ENCODE measurements at places on chromosomes 6 and 20. TPM values are rescaled to one million over a fixed set of nuclear protein-coding genes. Genes with fewer than 3 reads are reported as not detected.
A peak's percentile ranks its signal among the peaks of the same experiment; 100 is the strongest.

MUC22 gene
- 0.03 TPM for polyA plus RNA-seq

PHACTR1 gene
- 38.2 TPM for polyA plus RNA-seq

IRAK1BP1 gene
- 1.7 TPM for polyA plus RNA-seq

MCCD1 gene
- polyA plus RNA-seq: not detected

DNA sequence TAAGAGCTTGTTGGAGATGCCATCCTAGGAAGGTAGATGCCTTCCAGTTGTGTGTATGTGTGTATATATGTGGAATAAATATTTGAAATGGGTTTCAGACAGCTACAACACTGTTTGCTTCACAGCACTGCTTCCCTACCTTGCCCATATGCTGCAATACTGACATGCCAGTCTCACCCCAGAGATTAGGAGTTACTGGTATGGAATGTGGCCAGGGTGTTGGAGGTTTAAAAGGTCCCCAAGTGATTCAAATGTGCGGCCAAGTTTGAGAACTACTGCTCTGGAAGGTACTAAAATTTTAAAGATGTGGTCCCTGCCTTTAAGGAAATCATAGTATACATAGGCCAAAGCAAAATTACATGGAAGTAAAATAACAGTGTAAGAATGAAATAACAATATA lies 39.5 kb downstream of the BCKDHB start:
- H3K4me3 ChIP-seq: no peak overlapping the region
- no peak for DNase-seq
- H3K27me3 ChIP-seq: no peaks in the 10 kb centered on the region
- no peaks in the 10 kb centered on the region for H3K36me3 ChIP-seq

DNA sequence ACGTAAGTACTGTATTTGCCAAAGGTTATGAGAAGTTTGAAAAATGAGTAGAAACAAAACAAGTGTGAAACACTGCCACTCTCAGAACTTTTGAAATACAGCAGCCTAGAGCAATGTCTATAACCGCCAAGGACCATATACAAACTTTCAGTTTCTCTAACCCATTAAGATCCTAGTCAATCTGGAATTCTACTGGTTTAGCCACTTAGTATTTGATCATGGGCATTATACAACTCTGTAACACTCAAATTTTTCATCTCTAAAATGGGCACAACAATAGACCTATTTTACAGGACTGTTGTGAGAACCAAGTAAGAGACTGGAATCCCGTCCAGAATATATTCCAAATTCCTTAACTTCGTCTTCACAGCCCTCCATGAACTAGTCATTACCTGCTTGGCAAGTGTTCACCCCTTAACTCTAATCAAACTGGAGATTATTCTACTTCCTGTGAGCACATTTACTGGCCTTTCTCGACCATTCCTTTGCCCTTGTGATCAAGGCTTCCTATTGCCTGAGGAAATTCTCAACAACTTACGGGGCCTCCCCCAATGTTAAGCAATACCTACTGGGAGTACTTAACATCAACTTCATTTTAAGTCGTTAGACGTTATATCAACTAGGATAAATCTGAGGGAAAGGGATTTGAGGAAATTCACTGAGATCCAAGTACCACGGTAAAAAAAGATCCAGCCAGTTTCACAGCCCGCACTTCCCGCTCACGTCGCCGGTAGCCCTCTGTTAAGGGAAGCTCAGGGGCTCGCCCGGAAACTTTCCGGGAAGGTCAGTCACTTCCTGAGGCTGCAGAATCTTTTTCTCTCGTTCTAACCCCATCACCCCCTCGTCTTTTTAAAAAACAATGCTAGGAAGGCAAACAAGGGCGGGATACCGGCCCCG lies 1.1 kb downstream of the EIF2S2 start:
- no peaks in the 10 kb centered on the region for H3K27me3 ChIP-seq
- DNase-seq: no peak
- peak overlapping the region; percentile 92 for H3K27ac ChIP-seq
- H3K36me3 ChIP-seq: peaks cover 8% of the 10 kb centered on the region
- H3K4me1 ChIP-seq: peaks cover 4% of the 10 kb centered on the region
- peak overlapping the region; percentile 84 for H3K4me3 ChIP-seq

DNA sequence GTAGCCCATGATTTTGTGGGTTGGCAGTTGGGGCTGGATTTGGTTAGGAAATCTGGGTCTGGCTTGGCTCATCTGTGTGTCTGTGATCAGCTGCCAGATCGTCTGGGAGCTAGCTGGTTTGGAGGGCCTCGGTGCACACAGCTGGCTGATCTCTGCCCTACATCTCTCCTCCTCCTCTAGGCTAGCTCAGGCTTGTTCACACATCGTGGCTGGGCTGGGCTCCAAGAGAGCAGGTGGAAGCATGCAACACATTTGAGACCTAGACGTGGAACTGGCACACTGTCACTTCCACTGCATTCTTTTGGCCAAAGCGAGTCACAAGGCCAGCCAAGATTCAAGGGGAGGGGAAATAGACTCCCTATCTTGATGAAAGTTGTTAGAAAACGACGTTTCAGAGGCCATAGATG lies 15.9 kb downstream of the NDUFAF5 start:
- H3K27ac ChIP-seq: no peak overlapping the region
- peaks cover 5% of the 10 kb centered on the region for H3K36me3 ChIP-seq
- no peaks in the 10 kb centered on the region for H3K4me1 ChIP-seq
- no peak overlapping the region for H3K4me3 ChIP-seq

- no peak overlapping the region for H3K27ac ChIP-seq
- no peaks in the 10 kb centered on the region for H3K4me1 ChIP-seq
- no peaks in the 10 kb centered on the region for H3K27me3 ChIP-seq
- H3K36me3 ChIP-seq: no peaks in the 10 kb centered on the region
- no peak for DNase-seq
- H3K4me3 ChIP-seq: no peak overlapping the region
These were observed 60.1 kb upstream of the FRMD1 start for GRCh38 chr6:168139121-168139520.

DNA sequence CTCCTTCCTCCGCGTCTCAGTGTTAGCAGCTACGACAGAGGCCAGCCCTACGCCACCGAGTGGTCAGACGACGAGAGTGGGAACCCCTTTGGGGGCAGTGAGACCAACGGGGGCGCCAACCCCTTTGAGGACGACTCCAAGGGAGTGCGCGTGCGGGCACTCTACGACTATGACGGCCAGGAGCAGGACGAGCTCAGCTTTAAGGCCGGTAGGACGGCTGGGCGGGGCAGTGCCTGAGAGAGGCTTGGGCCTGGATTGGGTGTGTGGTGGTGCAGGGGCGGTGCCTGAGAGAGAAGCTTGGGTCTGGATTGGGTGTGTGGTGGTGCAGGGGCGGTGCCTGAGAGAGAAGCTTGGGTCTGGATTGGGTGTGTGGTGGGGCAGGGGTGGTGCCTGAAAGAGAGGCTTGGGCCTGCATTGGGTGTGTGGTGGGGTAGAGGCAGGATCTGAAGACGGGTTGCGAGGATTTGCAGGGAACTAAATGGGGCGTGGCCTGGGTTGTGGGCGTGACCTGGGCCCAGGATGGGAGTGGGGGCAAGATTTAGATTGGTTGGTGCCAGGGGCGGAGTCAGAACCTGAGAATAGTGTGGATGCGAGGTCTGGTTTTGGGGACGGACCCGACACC lies 24.4 kb downstream of the SPDEF start:
- peak; percentile 17 for DNase-seq
- H3K4me1 ChIP-seq: no peaks in the 10 kb centered on the region
- no peak overlapping the region for H3K4me3 ChIP-seq
- no peaks in the 10 kb centered on the region for H3K36me3 ChIP-seq
- no peaks in the 10 kb centered on the region for H3K27me3 ChIP-seq

DNA sequence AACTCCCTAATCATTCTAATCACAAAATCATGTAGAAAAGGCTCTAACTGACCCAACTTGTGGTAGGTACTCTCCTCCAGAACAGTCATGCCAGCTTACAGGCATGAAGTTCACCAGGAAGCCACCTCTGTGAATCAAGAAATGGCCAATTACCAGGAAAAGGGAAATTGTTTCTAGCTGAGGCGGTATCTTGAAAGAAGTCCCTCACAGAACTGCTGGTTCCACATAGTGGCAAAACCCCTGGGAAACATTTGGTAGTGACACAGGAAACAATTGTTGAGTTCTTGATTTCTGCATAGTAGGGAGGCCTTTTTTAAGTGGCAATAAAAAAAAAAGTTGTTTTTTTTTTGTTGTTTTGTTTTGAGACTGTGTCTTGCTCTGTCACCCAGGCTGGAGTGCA lies 3.4 kb upstream of the ZHX3 start:
- H3K27ac ChIP-seq: no peak overlapping the region
- peaks cover 3% of the 10 kb centered on the region for H3K4me1 ChIP-seq
- H3K27me3 ChIP-seq: no peaks in the 10 kb centered on the region
- H3K4me3 ChIP-seq: no peak overlapping the region
- no peaks in the 10 kb centered on the region for H3K36me3 ChIP-seq

- no peak overlapping the region for H3K27ac ChIP-seq
- H3K36me3 ChIP-seq: peaks cover 7% of the 10 kb centered on the region
- no peaks in the 10 kb centered on the region for H3K27me3 ChIP-seq
- no peak for DNase-seq
- no peak overlapping the region for H3K4me3 ChIP-seq
These were observed 51.5 kb upstream of the TRAF3IP2 start for GRCh38 chr6:111657146-111657545.

DNA sequence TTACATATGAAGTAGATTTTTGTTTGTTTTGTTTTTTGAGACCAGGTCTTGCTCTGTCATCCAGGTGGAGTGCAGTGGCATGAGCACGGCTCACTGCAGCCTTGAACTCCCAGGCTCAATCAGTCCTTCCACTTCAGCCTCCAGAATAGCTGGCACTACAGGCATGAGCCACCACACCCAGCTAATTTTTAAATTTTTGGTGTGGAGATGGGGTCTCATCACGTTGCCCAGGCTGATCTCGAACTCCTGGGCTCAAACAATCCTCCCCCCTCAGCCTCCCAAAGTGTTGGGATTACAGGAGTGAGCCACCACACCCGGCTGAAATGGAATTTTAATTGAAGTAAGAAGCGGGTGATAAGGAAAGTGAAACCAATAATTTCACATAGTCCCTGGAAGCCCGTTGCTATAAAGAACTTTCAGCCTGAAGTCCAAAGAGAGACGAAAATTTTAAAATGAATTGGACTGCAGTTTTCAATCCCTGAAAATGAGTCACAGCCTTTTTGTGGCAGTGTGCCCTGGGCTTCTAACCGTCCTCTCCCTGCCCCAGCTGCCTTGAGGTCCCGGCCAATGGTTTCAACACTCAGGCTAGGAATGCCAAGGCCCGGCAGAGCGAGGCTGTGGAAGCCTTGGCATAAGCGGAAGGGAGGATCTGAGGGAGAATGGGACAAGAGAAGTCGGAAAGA lies 757 bp downstream of the RAET1E start:
- no peak for DNase-seq
- H3K4me1 ChIP-seq: no peaks in the 10 kb centered on the region
- no peak overlapping the region for H3K27ac ChIP-seq
- H3K4me3 ChIP-seq: no peak overlapping the region
- H3K36me3 ChIP-seq: no peaks in the 10 kb centered on the region

DNA sequence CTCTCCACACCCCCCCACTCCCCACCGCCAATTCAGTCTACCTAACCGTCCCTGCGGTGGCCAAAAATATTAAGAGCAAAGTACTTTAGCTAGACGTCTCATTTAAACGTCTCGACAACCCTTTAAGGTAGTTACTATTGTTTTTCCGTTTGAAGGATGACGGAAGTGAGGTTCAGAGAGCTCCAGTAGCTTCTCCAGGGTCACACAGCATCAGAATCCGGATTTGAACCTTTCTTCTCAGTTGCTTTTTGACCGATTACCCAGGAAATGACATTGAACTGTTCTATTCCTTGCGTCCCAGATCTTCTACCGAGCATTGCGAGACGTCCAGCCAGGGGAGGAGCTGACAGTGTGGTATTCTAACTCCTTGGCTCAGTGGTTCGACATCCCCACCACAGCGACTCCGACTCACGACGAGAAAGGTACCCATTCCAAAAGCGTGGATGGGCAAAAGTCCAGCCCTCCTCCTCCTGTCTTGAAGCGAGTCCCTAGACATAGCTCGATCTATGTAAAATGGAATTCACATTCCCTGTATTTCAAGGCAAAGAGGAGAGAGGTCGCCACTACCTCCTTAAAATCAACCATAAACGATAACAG lies 2.4 kb downstream of the PRDM13 start:
- H3K4me3 ChIP-seq: no peak overlapping the region
- H3K27me3 ChIP-seq: peaks cover 38% of the 10 kb centered on the region
- no peak overlapping the region for H3K27ac ChIP-seq
- no peaks in the 10 kb centered on the region for H3K36me3 ChIP-seq
- peaks cover 19% of the 10 kb centered on the region for H3K4me1 ChIP-seq
- DNase-seq: no peak

DNA sequence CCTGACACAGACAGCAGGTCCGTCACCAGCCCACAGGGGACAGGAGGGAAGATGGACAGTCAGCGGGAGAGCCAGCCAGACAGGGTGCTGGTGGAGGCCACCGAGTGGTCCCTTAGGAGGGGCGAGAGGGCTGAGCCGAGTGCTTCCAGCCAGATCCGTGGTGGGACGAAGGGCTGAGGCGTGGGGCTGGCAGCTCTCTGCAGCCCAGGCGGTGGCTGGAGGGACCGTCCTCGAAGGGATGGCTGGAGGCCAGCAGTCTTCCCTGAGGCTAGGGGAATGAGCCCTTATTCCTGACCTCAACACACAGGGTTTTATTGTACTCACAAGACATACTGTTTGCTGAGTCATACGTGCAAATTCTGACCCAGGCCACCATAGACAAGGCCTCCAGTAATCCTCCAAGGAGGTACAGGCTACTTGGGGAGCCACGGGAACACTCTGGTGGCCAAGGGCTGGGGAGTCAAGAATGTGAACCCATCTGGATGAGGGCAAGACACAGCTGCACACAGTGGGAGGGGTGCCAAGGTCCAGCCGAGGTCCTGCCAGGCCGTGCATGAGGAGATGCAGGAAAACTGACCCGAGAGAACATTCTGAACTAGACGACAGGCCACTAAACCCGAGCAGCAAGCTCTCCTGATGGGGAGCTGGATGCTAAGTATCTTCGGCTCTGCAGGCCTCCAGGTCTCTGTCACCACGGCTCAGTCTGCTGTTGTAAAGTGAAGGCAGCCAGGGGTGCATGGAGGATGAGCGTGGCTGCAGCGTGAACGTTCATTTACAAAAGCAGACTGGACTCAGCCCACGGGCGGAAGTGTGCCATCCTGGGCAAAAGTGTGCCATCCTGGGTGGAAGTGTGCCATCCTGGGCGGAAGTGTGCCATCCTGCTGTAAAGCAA lies 242.5 kb downstream of the TTLL2 start:
- H3K4me3 ChIP-seq: no peak overlapping the region
- no peaks in the 10 kb centered on the region for H3K27me3 ChIP-seq
- no peaks in the 10 kb centered on the region for H3K36me3 ChIP-seq
- no peak overlapping the region for H3K27ac ChIP-seq
- no peak for DNase-seq

- H3K36me3 ChIP-seq: no peaks in the 10 kb centered on the region
- no peaks in the 10 kb centered on the region for H3K4me1 ChIP-seq
- no peak for DNase-seq
- no peak overlapping the region for H3K27ac ChIP-seq
- no peaks in the 10 kb centered on the region for H3K27me3 ChIP-seq
These were observed 630.3 kb upstream of the MAN1A1 start for GRCh38 chr6:119979862-119980261.

- H3K27ac ChIP-seq: no peak overlapping the region
- no peak for DNase-seq
- H3K4me3 ChIP-seq: no peak overlapping the region
- peaks cover 4% of the 10 kb centered on the region for H3K4me1 ChIP-seq
- no peaks in the 10 kb centered on the region for H3K27me3 ChIP-seq
These were observed 77.3 kb downstream of the DTD1 start for GRCh38 chr20:18665135-18665534.

- no peaks in the 10 kb centered on the region for H3K4me1 ChIP-seq
- no peak overlapping the region for H3K27ac ChIP-seq
- no peaks in the 10 kb centered on the region for H3K36me3 ChIP-seq
- no peak for DNase-seq
These were observed 86.0 kb upstream of the BHLHE23 start for GRCh38 chr20:63092660-63093215.

GRCh38 chr6:13289789-13290318 lies 38.5 kb downstream of the TBC1D7 start:
- H3K36me3 ChIP-seq: peaks cover 29% of the 10 kb centered on the region
- no peak overlapping the region for H3K27ac ChIP-seq
- H3K27me3 ChIP-seq: no peaks in the 10 kb centered on the region

Measured in GM12878 (cell line).